Ovary (tissue), 10 donors: ENCODE measurements at places on chromosomes 3 and 15. TPM values are rescaled to one million over a fixed set of nuclear protein-coding genes. Genes with fewer than 3 reads are reported as not detected.

- no peak for DNase-seq
Measured at GRCh38 chr3:151871639-151872468, 1.6 kb upstream of the SUCNR1 start.

DNA sequence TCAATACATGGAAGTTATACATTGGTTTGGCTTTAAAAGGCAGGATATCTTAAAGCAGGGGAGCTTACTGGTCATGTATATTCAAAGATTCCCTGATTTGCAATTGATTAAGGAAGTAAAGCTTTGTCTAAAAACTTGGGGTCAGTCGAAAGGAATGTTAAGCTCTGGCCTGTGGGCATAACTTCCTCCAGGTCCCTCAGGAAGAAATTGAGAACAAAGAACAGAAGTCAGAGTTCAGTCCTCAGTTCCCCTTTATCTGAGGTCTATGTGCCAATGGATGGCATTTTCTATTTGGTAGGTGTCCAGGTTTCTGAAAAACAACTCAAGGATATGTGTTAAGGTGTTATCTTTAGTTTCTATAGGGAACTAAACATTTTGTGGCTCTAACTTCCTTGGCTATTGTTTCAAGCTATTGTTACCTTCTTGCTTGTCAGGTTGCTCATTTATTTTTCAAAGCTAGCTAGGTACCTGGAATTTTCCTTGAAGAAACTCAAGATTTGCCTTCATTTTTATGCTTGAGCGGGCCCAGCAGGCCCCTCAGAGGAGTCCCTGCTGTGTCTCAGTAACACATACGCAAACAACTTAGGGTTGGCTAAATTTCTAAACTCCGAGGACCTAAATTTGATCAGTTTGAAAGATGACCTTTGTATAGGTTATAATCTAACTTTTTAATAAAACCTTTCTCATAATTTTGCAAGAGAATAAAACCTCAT, 135.0 kb upstream of the UBE2E2 start:
- no peak for DNase-seq

DNA sequence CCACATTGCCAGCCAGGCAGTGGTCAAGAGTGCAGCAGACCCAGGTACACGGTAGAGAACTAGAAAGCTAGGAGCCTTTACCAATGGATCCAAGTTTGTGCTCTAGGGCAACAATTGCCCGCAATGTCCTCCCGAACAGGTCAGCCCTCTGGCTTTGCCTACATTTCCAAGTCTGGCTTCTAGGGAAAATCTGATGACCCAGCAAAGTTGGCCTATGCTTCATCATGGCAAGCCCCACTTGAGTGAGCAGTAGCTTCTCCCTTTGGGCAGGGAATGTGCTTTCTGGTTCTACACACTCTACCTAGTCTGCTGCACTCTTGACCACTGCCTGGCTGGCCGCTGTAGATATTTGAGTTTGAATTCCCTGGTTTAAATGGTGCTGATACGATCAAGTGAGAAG, 361.6 kb upstream of the NR2F2 start:
- DNase-seq: no peak

- DNase-seq: peak; percentile 19
Measured at GRCh38 chr15:64938192-64938591, 26.5 kb downstream of the ANKDD1A start.

DNA sequence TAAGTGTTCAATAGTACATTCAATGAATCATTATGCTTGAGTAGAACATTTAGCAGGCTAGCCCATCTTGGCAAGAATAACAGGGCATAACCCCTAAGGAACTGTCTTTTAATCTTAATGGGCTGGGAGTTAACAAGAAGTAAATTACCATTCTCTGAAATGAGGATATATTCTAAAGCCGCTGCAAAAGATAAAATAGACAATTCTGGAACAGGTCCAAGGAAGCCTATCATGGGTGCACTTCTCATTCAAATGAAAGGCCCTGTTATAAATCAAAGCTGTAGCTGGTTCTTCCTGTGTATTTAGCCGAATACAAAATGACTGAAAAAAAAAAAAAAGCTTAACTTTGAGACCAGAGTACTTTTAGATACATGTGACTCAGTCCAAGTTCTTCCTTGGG, 15.6 kb downstream of the MTHFS start:
- no peak for DNase-seq

DNA sequence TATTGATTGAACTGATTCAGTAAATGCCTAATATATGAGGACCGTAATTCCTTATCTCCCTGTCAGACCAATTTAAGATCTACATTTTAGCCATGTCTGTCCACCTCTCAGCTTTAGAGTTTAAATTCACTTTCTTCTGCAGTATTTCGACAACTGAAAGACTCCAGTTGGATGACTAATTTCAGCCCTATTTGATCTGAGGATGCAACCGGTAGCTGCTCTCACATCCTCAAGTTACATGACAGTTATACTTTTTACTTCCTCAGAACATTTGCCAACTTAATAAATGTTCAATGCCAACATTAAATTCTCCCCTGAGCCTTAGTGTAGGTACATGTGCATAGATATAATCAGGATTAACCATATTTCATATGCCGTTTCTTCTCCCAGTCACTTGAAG, 2.5 kb upstream of the HHLA2 start:
- DNase-seq: no peak

- no peak for DNase-seq
Measured at GRCh38 chr3:143421556-143421955, 302.0 kb downstream of the CHST2 start.

DNA sequence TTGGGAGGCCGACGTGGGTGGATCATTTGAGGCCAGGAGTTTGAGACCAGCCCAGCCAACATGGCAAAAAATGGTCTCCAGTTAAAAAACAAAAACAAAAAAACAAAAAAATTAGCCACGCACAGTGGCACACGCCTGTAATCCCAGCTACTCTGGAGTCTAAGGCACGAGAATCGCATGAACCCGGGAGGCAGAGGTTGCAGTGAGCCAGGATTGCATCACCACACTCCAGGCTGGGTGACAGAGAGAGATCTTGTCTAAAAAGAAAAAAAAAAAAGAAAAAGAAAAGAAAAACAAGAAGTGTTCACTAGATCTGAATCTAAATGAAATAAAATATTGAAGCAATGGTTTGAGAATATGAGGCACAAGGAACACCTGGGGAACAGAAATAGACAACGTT, 36.7 kb downstream of the SLC9A9 start:
- no peak for DNase-seq

GRCh38 chr15:67175643-67176071, 78.8 kb downstream of the AAGAB start:
- peak; percentile 35 for DNase-seq

DNA sequence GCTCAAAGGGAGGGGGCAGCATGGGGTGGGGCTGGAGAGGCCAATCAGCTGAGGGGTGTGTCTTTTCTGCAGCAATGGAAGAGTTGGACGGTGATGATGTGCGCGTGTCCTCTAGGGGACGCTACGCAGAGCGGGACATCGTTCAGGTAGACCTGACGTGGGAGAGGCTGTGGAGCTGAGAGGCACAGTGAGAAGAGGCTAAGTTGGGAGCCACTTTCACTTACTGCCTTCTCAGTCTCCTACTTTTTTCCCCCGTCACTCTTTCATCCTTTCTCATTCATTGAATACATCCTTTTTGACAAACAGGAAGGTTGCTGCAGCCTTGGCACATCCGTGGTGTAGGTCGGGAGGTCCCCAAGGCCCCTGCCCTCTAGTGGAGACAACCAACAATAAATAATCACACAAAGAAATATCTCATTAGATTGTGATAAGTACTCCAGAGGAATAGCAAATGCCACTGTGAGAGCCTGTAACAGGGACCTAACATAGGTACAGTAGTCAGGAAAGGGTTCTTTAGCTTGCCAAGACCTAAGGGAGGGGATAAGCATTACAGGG, 4.4 kb upstream of the BRPF1 start:
- no peak for DNase-seq

DNA sequence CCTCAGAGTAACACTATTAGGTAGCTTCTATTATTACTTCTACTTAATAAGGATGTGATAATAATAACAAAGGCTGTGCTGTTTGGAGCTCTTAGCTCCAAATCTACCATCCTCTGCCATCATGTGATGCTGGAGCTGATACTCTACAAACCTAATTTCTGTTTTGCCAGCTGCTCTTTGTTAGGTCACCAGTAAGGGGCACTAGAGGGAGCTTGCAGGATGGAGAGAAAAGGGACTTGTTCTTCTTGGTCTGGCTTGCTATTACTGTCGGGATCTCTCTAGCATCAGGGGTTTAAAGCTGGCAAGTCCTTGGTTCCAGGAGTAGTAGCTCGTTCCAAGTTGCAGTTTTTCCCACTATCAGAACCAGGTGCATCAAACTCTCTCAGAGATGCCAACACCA, 194.9 kb upstream of the KBTBD8 start:
- no peak for DNase-seq

- no peak for DNase-seq
Measured at GRCh38 chr3:65497846-65498245, 540.9 kb downstream of the MAGI1 start.

- no peak for DNase-seq
Measured at GRCh38 chr3:80993241-80993945, 768.1 kb downstream of the GBE1 start.

GRCh38 chr3:151384741-151385174, at the start of gene P2RY12:
Gene P2RY12 (minus strand): TSS chr3:151384753. CDS start chr3:151338845, 45,908 bp downstream.
- no peak for DNase-seq

GRCh38 chr15:95152741-95153140, 921.4 kb downstream of the MCTP2 start:
- DNase-seq: no peak

DNA sequence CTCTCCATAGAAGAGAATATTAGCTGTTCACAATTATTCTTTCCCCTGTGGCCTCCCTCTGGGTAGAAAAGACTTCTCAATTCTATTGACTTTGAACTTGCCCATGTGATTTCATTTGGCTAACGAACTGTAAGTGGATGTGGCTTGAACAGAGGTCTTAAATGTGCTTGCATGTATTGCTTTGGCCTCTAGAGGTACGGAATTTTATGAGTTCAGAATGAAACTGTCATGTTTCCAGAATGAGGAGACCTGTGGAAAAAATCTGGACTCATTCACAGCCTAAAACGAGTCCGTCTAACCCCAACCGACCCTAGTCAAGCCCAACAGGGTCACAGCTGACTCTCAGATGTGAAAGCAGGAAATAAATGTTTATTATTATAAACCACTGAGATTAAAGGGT, 596.7 kb upstream of the UBE2E2 start:
- DNase-seq: no peak

GRCh38 chr3:150061288-150062024, 90.8 kb upstream of the PFN2 start:
- no peak for DNase-seq

GRCh38 chr3:5068531-5069050, 53.5 kb upstream of the ARL8B start:
- no peak for DNase-seq

- DNase-seq: no peak
Measured at GRCh38 chr3:170555329-170555728, 30.5 kb downstream of the SLC7A14 start.

- DNase-seq: no peak
Measured at GRCh38 chr3:149476225-149476624, 1.7 kb downstream of the TM4SF4 start.

GRCh38 chr15:89452330-89452836, 44.0 kb downstream of the RHCG start:
- no peak for DNase-seq

- DNase-seq: no peak
Measured at GRCh38 chr15:34481370-34481769, 43.8 kb upstream of the GOLGA8A start.

GRCh38 chr15:96695426-96695825, 364.9 kb downstream of the NR2F2 start:
- no peak for DNase-seq

DNA sequence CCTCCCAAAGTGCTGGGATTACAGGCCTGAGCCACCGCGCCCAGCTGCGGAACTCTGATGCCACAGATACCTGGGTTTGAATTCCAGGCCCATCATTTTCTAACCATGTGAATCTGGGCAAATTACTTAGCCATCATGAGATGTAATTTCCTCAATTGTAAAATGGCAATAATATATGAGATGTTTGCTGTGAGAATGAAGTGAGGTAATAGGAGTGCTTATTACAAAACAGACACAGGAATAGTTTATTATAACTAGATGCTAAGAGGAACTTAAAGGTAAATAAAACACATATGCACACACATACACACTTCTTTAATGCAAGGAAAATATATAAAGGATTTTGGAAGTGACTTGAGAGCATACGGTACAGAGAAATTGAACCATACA, 64.7 kb upstream of the TNIK start:
- no peak for DNase-seq

DNA sequence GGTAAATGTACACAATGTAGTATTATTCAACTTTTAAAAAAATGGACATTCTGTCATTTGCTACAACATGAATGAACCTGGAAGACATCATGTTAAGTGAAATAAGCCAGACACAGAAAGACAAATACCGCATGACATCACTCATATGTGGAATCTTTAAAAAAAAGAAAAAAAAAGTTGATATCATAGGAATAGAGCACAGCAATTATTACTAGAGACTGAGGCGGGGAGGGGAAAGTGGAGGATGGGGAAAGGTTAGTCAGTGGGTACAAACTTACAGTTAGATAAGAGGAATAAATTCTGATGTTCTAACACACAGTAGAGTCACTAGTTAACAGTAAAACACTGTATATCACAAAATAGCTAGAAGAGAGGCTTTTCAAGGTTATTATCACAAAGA, 22.2 kb downstream of the RYK start:
- no peak for DNase-seq

DNA sequence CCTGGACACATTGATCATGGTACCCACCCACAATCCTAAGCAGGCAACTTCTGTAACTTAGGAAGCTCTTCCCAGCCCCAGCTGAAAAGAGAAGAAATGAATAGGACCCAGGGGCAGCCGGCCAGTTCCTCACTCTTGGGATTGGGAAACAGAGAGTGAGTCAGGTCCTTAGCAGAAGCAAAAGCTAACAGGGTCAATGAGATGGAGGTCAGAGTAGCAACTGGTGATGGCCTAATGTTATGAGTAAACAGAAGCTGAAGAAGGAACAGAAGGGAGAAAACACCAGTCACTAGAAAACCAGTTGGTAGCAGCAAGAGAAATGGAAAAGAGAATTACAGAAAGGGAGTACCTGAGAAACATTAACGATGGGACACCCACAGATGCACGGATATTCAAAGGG, 20.0 kb downstream of the RIOX2 start:
- no peak for DNase-seq

- no peak for DNase-seq
Measured at GRCh38 chr15:23038726-23039142, 635 bp downstream of the TUBGCP5 start.

GRCh38 chr3:59514865-59515482, 465.1 kb upstream of the CFAP20DC start:
- DNase-seq: no peak

The RLBP1 gene
- not detected for polyA plus RNA-seq

The PLCL2 gene
- 12.6 TPM for polyA plus RNA-seq

The GPR160 gene
- polyA plus RNA-seq: 2.8 TPM

The CCR8 gene
- 0.23 TPM for polyA plus RNA-seq

The CACNA2D3 gene
- polyA plus RNA-seq: 4.7 TPM

The GP9 gene
- not detected for polyA plus RNA-seq

The PLCB2 gene
- 3.2 TPM for polyA plus RNA-seq

The BOC gene
- polyA plus RNA-seq: 28.6 TPM

The MAGEL2 gene
- polyA plus RNA-seq: 0.75 TPM

The UPK1B gene
- polyA plus RNA-seq: 0.05 TPM

The REC114 gene
- polyA plus RNA-seq: 0.51 TPM

The IL20RB gene
- 0.82 TPM for polyA plus RNA-seq

The MYH15 gene
- 0.05 TPM for polyA plus RNA-seq

The PDIA3 gene
- 175 TPM for polyA plus RNA-seq

The GOLGA6A gene
- 0.04 TPM for polyA plus RNA-seq

The CTXN2 gene
- not detected for polyA plus RNA-seq

The TGM4 gene
- not detected for polyA plus RNA-seq

The LRRK1 gene
- polyA plus RNA-seq: 6.5 TPM

The ITGB5 gene
- polyA plus RNA-seq: 82.8 TPM

The DUOX1 gene
- 0.47 TPM for polyA plus RNA-seq
